ENCODE measurements at places on chromosomes 12 and 14.

DNA sequence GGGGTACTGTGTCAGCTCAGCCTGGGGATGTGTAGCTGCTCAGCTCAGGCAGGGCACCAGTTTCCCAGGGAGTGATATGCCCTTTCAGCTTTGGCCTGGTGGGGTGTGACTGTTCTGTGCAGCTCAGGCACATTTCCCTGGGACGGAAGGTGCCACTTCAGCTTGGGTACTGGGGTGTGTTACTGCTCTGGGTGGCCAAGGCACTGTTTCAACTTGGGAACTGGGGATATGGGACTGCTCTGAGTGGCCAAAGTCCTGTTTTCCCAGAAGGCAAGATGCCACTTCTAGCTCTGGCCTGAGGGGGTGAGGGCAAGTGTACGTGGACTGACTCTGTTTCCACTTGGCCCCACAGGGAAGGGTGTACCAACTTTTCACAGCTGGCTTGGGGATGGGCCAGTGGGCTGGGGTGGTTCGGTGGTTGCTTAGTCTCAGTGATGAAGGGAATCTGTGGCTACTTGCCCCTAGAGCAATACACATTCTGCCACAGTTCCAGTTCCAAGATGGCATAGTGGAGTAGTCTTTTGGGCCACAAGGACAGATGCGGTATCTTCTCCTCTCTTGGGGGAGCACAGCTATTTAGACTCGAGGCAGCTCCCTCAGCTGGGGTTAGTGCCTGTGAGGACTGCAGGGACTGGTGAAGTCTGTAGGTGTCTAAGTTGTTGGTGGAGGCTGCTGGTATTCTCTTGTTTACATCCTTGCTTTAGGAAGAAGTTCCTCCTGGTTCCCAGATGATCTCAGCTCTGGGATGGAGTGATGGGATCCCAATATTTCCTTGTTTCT is 26.4 kb downstream of the TBC1D15 start:
- DNase-seq = no peak

GRCh38 chr14:52840877-52841276 is 49.5 kb upstream of the GNPNAT1 start:
- DNase-seq = no peak

GRCh38 chr12:51017452-51017851 is 8.7 kb downstream of the SLC11A2 start:
- no peak for DNase-seq

- DNase-seq = no peak
Observed at GRCh38 chr14:85310491-85311272, 219.3 kb upstream of the FLRT2 start.

GRCh38 chr12:52350786-52351185 is 16.5 kb downstream of the KRT85 start:
- DNase-seq = no peak

GRCh38 chr14:21652209-21652808 is 1.3 kb upstream of the OR4E2 start:
- no peak for DNase-seq

DNA sequence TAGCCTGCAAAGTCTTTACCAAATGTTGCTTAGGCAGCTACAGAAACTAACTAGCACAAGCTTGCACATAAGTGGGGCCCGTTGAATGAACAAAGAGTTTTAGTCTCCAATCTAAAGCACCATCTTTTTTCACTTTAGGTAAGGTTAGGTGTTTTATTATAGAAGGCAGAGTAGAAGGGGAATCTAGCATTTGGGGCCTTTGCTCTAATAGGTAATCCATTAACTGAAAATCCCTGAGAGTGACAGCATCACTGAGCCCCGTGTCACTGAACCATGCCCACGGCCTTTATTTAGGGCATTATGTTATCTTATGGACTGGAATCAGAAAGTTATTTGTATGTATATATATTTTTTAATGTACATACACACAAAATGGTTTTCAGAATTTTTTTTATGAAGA is 25.1 kb downstream of the CPNE8 start:
- no peak for DNase-seq

- DNase-seq = peak; percentile 61
Observed at GRCh38 chr12:120639771-120640721, at the start of gene CABP1. CABP1 (plus strand) TSS chr12:120640626; CDS start chr12:120640686, 60 bp downstream.

- no peak for DNase-seq
Observed at GRCh38 chr14:54316652-54317051, 80.2 kb upstream of the CDKN3 start.

GRCh38 chr12:98439981-98440581 is 75.3 kb upstream of the TMPO start:
- DNase-seq = no peak

DNA sequence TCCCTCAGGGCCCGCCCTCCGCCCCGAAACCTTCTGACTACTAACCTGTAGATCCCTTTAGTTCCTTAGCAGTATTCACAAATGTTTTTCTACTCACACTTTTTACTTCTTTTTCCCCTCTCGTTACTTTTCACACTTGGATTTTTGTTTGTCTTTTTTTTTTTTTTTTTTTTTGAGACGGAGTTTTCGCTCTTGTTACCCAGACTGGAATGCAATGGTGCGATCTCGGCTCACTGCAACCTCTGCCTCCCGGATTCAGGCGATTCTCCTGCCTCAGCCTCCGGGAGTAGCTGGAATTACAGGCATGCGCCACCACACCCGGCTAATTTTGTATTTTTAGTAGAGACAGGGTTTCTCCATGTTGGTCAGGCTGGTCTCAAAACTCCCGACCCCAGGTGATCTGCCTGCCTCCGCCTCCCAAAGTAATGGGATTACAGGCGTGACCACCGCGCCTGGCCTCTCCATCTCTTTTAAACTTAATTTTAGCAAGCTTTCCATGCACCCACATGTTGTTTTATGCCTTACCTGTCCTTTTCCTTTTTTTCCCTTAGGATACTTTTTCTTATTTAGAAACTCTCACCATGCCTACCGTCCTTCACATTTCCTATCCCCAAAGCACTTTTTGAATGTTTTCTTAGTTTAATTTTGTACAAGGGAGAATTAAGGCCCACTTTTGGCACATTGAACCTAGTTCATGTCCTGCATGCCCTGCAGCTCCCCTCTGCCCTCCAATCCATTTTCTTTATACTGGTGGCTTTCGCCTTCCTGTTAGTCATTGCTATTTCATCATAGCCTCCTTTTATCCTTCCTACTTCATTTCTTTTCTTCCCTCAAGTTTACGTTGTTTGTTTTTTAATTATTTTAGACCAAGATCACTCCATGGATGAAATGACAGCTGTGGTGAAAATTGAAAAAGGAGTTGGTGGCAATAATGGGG is 1.1 kb downstream of the SP1 start:
- DNase-seq = no peak

DNA sequence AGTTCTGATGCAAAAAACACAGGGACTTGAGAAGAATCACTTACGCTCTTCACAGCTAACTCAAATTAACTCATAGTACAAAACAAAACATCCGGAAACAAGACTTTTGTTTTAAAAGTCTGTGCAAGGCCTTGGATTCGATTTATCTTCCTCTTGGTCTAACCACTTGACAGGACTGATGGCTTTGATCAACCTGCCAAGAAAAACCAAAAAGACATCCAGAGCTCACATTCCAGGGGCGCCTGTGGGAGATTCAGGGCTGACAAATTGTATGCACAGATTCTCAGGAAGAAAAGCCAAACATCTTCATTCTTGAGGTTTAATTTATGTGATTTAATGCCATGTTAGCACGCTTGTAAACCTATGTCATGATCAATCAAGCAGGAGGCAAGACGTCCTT is 129.1 kb upstream of the TMCC3 start:
- DNase-seq = no peak

GRCh38 chr12:106956048-106956578 is 406 bp downstream of the TMEM263 start:
- peak; percentile 15 for DNase-seq

GRCh38 chr14:38723959-38724358 is 379.1 kb downstream of the SEC23A start:
- DNase-seq = no peak

GRCh38 chr12:94089891-94090290 is 58.5 kb upstream of the PLXNC1 start:
- no peak for DNase-seq

DNA sequence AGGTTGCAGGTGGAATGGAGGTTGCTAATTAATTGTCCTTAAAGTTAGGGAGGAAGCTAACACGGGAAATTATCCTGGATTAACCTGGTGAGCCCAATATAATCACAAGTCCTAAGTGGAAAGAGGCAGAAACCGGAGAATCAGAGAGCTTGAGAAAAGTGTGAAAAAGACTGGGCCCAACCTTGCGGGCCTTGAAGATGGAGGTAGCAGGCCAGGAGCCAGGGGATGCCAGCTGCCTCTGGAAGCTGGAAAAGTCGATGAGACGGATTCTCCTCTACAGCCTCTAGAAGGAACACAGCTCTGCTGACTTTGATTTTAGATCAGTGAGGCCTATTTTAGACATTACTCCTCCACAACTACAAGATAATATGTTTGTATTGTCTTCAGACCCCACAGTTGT is 2.1 kb downstream of the SDR9C7 start:
- no peak for DNase-seq

DNA sequence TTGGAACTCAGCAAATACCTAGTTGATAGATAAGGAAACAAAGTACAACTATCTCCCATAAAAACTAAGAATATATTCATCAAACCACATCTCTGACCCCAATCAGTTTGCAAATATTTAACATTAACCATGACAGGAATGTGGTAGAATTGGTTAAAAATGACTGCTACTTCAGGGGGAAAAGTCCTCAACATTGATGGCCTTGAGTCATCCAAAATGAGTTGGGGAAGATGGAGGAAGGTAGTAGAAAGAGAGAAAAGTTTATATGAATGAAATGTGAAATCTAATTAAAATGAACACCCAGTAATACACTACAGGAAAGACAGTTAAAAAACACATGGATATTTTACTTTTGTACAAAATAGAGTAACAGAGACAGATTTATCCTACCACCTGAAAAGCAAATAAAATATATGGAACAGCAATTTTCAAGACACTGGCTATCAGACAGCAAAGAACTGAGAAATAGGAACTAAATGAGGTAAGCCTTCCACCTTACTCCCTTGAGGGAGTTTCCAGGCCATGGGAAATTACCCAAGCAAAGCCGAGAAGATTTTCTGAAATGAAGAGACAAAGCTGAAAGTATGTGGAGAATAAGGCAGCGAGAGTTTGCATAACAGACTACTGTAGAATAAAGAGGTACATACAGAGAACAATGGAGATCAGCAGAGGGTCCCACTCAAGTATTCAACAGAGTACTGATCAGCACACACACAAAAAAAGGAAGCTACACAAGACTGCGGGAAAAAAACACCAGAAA is 49.6 kb downstream of the TC2N start:
- no peak for DNase-seq

GRCh38 chr12:115174920-115175319 is 490.9 kb upstream of the TBX3 start:
- no peak for DNase-seq

GRCh38 chr14:42965512-42965911 is 1358.8 kb downstream of the LRFN5 start:
- no peak for DNase-seq

- peak; percentile 36 for DNase-seq
Observed at GRCh38 chr14:50083467-50084337, 32.7 kb downstream of the VCPKMT start.

- no peak for DNase-seq
Observed at GRCh38 chr14:96203116-96203515, 1.5 kb upstream of the BDKRB2 start.

GRCh38 chr12:39287409-39287808 is 155.5 kb downstream of the KIF21A start:
- DNase-seq = no peak

DNA sequence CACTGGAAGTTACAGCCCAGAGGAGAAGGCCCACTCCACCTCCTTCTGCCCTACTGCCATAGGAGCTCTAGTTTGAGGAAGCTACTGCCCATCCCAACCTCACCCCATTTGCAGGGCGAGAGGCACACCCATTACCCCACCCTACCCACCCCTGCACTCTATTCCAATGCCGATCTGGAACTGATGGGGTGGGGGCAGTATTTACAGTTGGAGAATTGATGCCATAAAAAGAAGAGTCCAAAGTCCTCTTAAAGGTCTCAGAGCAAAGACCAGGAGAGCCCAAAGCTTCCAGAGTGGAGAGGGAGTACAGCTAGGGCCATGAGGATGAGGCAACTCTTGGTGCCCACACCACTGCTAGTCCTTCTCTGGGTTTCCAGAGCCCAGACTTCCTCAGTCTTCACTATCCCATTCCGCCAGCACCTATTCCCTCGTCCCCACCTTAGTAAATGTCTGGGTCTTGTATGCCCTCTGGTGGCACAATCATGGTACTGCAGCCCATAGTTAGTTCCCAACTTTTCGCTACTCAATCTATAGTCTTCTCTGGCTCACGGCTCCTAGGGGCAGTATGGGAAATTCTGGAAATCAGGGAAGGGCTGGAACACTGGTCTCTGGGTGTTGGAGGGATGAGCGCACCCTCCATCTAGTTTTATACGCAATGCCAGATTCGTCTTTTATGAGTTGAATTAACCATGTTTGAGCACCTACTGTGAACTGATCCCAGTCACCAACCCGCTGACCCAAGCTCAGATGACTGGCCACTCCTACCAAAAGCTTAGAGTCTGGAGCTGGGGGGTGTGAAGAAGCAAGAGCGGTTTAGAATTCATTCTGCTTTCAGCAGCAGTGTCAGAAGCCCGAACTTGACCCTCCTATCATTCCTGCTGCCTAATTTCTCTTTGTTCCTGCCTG is 6.9 kb upstream of the ADCY6 start:
- no peak for DNase-seq

- no peak for DNase-seq
Observed at GRCh38 chr12:23559268-23559753, 390.2 kb downstream of the SOX5 start.

- DNase-seq = peak; percentile 16
Observed at GRCh38 chr14:64971943-64972791, at the start of gene RAB15. RAB15 (minus strand) TSS chr14:64972336; CDS start chr14:64972076, 260 bp downstream.

DNA sequence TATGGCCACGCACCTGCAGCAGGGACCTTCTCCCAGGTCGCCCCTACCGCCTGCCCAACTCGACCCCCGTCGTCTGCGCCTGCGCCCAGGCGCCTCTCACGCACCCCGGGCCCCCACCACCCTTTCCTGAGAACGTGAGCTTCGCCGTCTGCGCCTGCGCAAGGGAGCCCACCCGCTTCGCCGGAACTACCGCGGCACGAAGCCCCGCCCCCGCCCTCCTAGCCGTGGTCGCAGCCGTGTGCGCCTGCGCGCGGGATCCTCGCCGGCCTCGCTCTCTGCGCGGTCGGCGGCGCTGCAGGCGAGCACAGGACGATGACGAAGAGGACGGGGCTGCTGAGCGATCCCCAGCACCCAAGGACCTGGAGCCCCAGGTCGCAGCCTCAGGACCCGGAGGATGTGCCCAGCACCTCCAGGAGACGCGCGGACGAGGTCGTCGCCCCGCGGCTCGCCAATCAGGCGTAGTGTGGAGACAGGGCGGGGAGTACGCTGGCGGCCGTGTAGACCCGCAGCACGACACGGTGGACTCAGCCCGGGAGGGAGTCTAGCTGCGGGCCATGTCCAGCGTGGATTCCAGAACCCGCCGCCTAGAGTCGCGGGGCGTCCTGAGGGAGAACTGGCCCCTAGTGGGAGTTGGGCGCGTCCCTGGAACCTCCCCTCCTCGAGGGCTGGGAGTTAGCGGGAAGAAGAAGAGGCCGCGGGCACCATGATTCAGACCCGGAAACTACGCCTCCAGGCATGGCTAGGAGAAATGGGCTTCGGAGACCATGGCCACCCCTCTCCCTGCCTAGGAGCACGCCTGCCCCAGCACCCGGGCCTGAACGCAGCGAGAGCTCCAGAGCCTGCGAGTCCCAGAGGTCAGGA is 1120.8 kb upstream of the TMEM132C start:
- DNase-seq = peak; percentile 66

- no peak for DNase-seq
Observed at GRCh38 chr14:73422515-73422914, 35.8 kb downstream of the NUMB start.

All from stimulated activated CD8-positive, alpha-beta memory T cell treated with anti-CD3 and anti-CD28 coated beads, Interleukin-4, amount 100 ng/mL, for 4 hours (primary cell).